Left lobe of liver (tissue), 2 donors: ENCODE measurements at places on chromosomes 6 and 20. TPM values are rescaled to one million over a fixed set of nuclear protein-coding genes. Genes with fewer than 3 reads are reported as not detected.

The ZC3H12D gene
- 0.86 TPM for total RNA-seq

The DEFB132 gene
- total RNA-seq: 0.15 TPM

The OPRM1 gene
- not detected for total RNA-seq

The PMEPA1 gene
- 5.2 TPM for total RNA-seq

The IPCEF1 gene
- 0.98 TPM for total RNA-seq

The MED23 gene
- total RNA-seq: 9.4 TPM

The CNBD2 gene
- 3.3 TPM for total RNA-seq

The DACT2 gene
- total RNA-seq: 1.5 TPM

The TGM3 gene
- total RNA-seq: 0.25 TPM

The TCP11 gene
- total RNA-seq: not detected

The VGLL2 gene
- not detected for total RNA-seq

DNA sequence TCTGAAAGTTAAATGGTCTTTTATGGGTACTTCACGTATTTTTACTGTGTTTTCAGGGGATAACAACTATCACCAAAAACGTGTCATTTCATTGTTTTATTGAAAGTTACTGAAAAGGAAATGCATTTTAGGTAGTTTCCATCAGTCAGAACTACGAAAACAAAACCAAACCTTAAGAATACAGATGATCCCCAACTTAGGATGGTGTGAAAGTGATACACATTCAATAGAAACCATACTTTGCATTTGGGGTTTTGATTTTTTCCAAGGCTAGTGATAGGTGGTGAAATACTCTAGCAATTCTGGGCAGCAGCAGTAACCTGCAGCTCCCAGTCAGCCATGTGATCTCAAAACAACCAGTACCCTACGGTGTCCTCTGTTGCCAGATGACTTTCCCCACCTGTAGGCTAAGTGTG, 25.9 kb upstream of the EFHC1 start:
- DNase-seq: no peak

DNA sequence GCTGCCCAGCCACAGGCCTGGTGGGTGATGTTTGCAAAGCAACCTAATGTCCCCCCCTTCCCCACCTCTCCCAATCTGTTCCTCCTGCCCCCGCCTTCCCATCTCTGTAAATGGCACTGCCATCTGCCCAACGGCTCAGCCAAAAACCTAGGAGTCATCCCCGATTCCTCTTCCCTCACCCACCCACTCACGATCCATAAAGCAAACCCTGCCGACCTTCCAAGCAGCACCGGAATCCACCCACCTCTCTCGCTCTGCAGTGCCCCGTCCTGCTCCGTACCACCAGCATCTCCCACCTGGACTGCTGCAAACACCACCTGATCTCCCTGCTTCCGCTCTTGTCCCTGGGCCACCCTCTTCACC, 37.6 kb downstream of the SULF2 start:
- no peak for DNase-seq

GRCh38 chr20:47248448-47248966, 108.0 kb downstream of the ZMYND8 start:
- no peak for DNase-seq

DNA sequence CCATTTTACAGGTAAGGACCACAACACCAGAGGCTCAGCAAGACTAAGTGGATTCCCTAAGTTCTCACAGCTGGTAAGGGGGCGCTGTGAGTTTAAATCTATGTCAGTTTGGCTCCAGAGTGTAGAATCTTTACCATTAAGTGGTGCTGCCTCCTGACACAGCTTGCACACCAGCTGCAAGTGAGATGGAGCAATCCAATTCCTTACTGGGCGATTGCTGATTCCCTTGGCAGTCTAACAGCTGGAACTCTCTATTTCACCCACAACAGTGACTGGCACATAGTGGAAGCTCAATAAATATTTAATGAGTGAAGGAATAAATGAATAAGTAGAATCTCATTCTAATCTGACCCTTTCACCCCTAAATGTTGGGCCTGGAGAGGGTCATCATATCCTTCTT, 176.7 kb downstream of the CLIC5 start:
- DNase-seq: no peak

- DNase-seq: no peak
These were observed 6.0 kb downstream of the CST7 start for GRCh38 chr20:24955045-24955444.

DNA sequence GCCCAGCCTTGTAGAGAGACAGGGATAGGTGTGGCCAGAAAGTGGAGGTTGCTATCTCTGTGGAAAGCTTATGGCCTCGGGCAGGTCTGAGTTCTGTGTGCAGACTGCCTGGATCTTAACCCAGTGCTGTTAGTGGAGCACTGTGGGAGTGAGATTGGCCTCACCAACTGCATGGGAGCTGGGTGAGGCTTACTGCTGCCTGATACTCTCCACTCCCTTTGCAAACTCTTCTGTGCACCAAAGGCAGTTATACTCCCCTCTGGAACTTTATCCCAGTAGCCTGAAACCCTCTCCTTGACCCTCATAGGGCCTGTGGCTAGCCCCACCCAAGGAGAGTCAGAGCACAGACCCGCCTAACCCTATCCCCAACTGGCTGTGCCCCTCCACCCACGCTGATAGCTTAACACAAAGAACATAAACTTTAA, 41.4 kb upstream of the PKIB start:
- no peak for DNase-seq

DNA sequence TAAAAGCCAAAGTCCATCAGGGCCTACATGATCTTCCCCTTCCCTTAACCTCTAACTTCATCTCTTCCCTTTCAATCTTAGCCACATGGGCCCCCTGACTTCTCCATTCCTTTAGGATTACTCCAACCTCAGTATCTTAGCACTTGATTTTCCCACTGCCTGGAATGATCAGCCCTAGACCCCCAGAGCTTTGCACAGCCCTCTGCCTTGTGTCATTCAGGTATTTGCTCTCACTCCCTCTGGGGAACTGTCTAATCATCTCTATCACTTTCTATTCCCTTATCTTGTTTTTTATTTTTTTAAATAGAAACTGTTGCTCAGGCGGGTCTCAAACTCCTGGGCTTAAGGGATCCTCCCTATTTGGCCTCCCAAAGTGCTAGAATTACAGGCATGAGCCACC, 13.3 kb upstream of the ZNFX1 start:
- DNase-seq: no peak

DNA sequence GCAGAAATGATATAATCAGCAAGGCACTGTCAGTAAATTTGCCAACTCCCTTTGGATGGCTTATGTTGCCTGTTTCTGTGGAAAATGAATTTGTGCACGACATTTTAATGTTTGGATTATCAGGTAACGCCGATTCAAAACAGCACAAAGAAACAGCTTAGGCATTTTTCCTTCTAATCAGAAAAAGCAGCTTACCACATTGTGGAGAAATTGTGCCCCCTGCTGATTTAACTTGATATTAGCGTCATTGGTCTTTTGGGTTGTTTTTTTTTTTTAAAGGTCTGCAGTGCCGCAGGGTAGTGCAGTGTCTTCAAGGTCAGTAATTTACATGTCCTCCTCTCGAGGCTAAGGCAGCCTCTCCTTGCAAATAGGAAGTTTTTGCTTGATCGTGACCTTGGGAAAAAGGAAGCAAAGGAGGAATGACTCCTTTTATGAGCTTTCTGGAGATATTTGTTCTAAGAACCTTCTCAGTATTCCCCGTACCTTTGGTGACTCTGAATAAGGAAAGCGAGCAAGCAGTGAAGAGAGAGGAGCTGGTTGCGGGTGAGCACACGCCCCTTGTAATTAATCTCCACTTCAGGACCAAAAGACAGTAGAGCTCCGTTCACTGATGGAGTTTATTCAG, 79.1 kb downstream of the ELOVL4 start:
- DNase-seq: no peak

DNA sequence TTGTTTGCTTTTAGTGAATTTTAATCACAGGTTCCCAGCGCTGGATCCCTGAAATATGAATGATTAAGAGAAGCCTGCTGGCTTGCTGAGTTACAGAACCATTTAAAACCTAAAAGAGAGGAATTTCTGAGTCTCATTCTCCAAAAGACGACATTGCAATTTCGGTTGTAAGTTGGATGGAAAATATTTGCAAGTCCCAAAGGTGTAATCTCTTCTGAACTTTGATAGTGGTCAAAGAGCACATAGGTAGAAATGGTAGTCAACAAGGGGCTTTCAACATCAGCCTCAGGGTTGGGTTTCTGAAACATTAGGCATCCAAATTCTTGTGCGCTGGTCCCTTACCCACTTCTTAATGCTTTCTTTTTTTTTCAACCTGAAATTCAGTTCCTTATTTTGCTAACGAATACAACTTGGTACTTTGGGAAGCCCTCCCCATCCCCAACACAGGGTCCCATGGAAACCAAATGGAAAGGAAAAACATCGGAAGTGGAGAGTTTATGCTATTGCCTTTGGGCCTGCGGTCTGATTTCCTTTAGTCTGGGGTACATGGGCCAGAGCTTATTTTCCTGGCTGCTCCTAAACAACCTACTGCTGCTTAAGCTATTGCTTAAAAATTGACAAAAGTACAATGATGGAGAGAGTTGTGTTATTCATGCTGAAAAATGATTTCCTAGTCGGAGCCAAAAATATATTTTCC, 117.0 kb upstream of the KCNK16 start:
- no peak for DNase-seq

DNA sequence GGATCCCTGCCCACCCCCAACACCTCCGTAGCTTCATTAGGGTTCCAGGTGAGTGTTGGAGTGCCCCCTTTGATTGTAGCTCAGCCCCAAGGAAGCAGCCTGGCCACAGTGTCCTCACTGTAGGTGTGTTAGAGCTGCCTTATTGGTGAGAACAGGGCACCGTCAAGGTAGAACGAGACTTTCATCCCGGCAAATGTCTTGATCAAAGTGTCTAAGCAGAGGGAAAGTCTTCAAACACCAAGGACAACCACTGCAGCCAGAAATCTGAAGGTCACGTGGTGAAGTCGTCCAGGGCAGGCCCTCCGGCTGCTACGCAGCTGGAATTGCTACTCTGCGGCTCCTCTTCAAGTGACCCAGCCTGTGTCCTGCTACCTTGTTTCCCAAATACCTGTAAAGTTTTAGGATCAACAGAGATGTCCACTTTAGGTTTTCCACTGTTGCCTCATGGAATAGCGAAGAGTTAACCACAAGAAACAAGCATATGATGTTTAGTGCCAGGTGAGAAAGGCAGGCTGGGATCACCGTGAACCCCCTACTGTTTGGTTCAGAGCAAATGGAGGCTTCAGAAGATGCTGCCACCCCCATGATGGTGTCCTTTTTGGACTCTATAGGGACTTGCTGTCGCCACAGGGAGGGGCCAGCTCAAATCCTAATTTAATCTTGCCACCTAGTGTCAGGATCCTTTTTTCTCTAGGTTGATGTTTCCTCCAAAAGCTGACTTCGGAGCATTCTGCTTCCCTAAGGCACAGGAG, 1.7 kb upstream of the DLL1 start:
- DNase-seq: no peak

GRCh38 chr6:25635886-25636317, 16.1 kb upstream of the SCGN start:
- no peak for DNase-seq

DNA sequence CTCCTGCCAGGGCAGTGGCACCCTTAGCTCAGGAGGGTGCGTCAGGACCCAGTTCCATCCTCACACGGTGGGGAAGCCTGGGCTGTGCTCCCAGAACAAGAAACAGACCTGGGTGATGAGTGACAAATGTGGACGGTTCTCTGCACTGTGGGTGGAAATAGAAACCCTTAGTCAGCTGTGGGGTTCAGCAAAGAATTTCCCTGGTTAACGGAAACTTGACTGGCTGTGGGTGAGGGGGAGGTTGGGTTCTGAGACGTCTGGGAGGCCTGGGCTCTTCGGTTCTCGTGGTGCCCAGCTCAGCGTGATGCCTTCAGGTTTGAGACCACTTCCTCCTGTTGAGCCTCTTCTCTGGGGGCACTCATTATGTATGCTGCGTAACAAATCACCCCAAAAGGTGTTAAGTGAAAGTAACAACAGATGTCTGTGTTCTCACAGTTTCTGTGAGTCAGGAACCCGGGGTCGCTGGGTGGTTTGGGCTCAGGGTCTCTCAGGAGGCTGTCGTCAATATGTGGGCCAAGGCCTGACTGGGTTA, 53.1 kb upstream of the FAM83D start:
- no peak for DNase-seq

GRCh38 chr6:39274903-39275302, 39.3 kb downstream of the KCNK17 start:
- DNase-seq: no peak

- DNase-seq: no peak
These were observed 104.8 kb downstream of the GJA1 start for GRCh38 chr6:121540210-121540609.

GRCh38 chr6:154814063-154814462, 80.8 kb downstream of the SCAF8 start:
- no peak for DNase-seq

DNA sequence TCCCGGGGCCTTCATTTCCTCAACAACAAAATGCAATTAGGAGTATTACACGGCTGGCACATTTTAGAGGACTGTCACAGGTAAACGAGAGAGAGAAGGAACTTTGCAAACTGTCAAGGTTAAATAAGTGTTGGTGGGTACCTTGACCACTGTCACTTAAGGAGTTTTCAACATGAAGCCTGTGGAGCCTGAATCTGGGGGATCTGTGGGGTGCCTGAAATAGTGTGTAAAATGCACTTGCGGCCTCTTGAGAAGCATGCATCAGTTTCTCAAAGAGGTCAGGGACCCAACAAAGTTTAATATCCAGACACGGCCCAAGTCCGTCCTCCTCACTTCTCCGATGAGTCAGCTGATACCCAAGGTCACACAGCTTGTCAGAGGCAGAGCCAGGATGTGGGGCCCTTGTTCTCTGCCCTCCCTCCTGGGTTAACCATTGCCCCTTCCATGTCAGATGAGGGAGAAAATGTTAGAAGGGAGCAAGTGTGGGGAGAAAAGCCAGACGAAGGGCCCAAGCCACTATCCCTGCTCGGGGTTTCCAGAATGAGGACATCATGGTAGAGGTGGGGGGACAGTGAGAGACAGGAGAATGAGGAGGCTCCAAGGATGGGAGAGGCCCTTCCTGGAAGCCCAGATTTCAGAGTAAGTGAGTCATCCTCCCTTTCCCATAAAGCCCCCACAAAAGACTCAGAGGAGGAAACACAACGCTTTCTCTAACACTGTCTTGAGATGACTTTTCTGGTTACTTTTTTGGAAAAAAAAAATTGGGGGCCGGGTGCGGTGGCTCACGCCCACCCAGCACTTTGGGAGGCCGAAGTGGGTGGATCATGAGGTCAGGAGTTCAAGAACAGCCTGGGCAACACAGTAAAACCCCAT, 42.2 kb downstream of the C6orf132 start:
- DNase-seq: no peak
